Forelimb muscle (tissue), 1 donor: ENCODE measurements at places on chromosomes 6 and 20. TPM values are rescaled to one million over a fixed set of nuclear protein-coding genes. Genes with fewer than 3 reads are reported as not detected.

The DSP gene
- polyA plus RNA-seq: 2.4 TPM

The SOX18 gene
- polyA plus RNA-seq: 10.8 TPM

- no peak for DNase-seq
Measured at GRCh38 chr6:154320181-154320580, 36.4 kb downstream of the IPCEF1 start.

GRCh38 chr20:64237316-64237715, 18.2 kb upstream of the PCMTD2 start:
- no peak for DNase-seq

The SNAP25 gene
- 3.6 TPM for polyA plus RNA-seq

GRCh38 chr6:168147205-168147738, 68.3 kb upstream of the FRMD1 start:
- DNase-seq: no peak

The KHDRBS2 gene
- polyA plus RNA-seq: 0.18 TPM

GRCh38 chr20:10291568-10292248, 73.1 kb downstream of the SNAP25 start:
- DNase-seq: no peak

GRCh38 chr6:18753076-18753475, 365.9 kb downstream of the RNF144B start:
- no peak for DNase-seq

DNA sequence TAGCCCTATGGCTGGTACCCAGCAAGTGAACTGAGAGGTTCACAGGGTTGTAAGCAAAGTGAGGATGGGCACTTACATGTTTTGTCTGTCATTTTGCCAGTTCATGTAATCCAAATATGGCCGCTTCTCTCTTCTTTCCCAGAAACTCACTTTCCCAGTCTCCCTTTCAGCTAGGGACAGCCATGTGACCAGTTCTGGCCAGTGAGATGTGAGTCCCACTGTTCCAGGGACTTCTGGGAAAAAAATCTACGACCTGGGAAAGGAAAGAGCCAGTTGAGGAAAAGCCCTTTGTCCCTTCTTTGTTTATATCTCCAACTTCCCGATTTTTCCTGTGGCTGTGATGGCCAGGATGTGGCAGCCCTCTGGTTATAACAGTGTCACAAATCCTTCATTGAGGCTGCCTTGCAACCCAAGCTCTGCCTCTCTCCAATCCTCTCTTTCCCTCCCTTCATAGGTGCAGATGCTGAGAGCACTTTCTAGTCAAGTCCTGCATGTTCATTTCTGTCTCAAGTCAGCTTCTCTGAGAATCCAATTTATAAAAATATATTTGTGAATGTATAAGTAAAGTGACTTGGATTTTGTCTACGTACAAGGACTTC, 148.6 kb upstream of the ZFP64 start:
- DNase-seq: no peak
